Left renal cortex interstitium (tissue), 4 donors: ENCODE measurements at places on chromosomes 13 and 19. TPM values are rescaled to one million over a fixed set of nuclear protein-coding genes. Genes with fewer than 3 reads are reported as not detected.

Gene PRR19
- 1.4 TPM for polyA plus RNA-seq

Gene B3GNT8
- 2.9 TPM for polyA plus RNA-seq

Gene IZUMO4
- polyA plus RNA-seq, result 4.0 TPM

Gene MYBPC2
- polyA plus RNA-seq, result 1.9 TPM

Gene KRTDAP
- 2.1 TPM for polyA plus RNA-seq

Gene IGFL3
- not detected for polyA plus RNA-seq

Gene OR10H1
- polyA plus RNA-seq, result 0.11 TPM

Gene SMAD9
- polyA plus RNA-seq, result 36.1 TPM

Gene OLFM2
- polyA plus RNA-seq, result 21.2 TPM

Gene OR7A5
- not detected for polyA plus RNA-seq

Gene IRGC
- not detected for polyA plus RNA-seq

Gene ZNF507
- 24.7 TPM for polyA plus RNA-seq
